ENCODE measurements at places on chromosomes 13 and 19. TPM values are rescaled to one million over a fixed set of nuclear protein-coding genes. Genes with fewer than 3 reads are reported as not detected.

GRCh38 chr13:113507505-113508345, 17.2 kb upstream of the DCUN1D2 start:
- DNase-seq, result no peak

DNA sequence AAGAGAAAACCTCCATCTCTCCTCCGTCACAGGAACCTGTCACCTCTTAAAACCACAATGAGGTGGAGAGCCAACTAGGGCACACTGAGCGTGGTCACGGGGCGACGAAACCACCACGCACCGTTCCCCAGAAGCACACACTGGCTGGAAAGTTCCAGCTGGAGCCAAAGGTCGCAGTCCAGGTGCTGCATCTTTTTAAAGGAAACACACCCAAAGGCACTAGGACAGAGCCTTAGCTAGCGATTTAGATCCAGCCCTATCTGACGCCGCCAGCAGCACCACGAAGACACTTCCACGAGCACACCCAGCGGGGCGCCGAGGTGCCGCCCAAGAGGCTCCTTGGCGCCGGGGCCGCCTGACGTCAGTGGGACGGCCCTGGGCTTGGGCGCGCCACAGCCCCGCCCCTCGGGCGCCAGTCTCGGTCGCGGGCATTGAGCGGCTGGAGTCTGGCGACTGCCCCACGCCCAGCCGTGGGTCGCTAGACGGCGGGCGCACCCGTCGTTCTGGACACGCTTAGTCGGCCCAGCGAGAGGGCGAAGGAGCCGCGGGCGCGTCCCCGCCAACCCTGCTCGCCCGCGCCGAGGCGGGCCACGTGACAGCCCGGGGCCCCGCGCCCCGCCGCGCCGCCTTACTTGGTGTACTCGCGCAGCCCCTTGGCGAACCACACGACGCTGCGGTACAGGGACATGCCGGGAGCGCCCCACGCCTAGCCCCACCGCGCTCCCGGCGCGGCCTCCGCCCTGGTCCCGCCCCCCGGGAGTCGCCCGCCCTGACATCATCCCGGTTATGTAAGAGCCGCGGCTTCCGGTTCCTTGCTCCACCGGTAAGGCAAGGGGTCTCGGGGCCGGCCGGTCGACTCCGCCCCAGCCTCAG, at the start of gene DHRS12:
Gene DHRS12, minus strand, starts transcription at position 742 of the 873 bp plus-strand sequence. CDS start 4,504 bp downstream, outside the sequence.
- DNase-seq, result no peak

The ZNF726 gene
- 11.6 TPM for polyA plus RNA-seq

DNA sequence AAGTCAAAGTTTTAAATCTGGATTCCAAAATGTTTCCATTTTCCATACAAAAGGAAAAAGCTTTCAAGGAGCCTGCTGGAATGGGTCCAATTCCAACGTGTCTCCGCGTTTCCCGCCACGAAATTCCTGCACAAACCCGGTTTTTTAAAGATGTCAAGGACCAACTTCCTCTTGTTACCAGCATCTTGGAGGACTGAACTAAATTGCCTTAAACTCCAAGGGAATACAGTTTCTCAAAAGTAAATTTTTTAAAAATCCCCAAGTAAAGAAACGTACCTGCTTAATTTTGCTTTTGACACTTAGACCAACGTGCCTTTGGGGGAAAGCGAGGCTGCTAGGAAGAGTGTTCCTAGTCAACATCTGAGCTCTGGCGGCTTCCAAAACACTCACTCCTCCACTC, 12.3 kb upstream of the SOX1 start:
- no peak for DNase-seq

DNA sequence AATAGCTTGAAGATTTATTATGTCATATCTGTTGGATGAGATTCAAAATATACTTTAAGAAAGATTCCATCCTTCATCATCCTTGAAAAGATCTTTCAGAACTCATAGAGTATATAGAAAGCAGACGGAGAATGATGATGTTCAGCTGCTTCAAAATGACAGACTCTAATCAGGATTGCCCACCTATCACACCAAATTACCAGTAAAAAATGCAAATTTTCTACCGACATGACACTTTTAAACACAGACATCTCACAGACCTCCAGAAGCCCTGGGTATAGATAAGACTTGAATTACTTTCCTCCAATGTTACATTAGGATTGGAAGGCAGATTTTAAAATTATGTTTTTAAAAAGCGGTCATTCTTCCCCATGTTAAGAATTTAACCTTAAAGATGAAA, 235.5 kb downstream of the GPC6 start:
- no peak for DNase-seq

Data from right renal cortex interstitium (tissue), 3 donors.